ENCODE measurements at places on chromosomes 7 and 10.

GRCh38 chr7:155791214-155791737, 21.0 kb downstream of the SHH start:
- no peak for DNase-seq

DNA sequence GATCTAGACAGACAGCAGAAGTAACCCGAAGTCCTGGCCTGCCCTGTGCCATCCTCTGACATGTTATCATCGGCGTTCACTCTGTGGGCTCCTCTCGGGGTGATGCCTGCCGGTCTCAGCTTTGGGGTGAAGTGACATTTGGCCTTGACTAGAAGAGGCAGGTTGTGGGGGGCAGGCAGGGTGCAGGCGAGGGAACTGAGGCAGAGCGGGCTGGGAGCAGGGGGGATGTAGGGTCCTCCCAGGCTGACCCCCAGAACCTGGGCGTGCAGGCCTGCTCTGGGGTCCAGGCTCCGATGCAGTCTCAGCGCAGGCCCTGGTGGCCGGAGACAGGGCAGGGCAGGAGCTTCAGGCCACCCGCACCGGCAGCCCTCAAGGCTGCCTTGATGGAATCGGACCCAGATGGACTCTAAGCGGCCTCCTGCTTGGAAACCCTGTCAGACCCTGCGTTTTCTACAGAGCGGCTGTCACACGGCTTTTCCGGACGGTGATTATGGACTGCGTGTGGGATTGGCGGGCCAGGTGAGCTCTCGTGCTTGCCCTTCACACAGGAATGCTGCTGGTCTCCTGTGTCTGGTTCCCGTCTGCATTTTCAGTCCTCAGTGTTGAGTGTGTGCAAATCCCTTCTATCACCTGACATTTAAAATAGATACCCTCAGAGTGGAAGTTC, 842 bp upstream of the JAKMIP3 start:
- DNase-seq, result no peak

DNA sequence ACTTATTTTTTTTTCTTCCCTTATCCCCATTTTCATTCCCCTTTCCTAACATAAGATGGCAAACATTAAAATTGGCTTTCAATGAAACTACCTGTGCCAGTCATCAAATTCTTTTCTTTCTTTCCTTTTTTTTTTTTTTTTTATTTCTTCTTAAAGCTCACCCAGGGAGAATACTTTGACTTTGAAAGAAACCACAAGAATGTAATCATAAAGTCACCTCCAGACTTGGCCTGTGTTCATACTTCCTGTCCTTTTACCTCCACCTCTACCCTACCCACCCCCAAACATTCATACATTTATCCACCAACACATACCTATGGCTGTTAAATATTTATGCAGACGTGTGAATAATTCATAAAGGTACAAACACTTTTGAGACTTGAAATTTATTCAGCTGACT, 254.6 kb downstream of the SLC25A13 start:
- no peak for DNase-seq

- no peak for DNase-seq
These were observed 13.1 kb upstream of the SHH start for GRCh38 chr7:155825336-155825735.

GRCh38 chr7:88867158-88867557, 71.6 kb upstream of the TEX47 start:
- DNase-seq, result no peak

GRCh38 chr10:128922619-128923196, 544.3 kb upstream of the MGMT start:
- no peak for DNase-seq

GRCh38 chr7:101903515-101903868, 86.1 kb downstream of the CUX1 start:
- DNase-seq, result no peak

- no peak for DNase-seq
These were observed 19.6 kb downstream of the ASAH2 start for GRCh38 chr10:50231515-50232260.

DNA sequence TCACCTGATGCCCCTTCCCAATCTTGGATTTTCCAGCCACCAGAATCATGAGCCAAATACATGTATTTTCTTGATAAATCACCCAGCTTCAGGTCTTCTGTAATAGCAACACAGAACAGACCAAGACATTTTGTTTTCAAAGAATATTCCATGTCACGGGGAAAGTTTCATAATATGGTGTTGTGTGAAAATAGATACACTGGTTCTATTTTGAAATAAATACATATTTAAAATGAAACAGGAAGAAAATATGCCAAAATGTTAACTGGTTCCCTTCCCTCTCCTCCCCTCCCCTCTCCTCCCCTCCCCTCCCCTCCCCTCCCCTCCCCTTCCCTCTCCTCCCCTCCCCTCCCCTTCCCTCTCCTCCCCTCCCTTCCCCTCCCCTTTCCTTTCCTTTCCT, 30.3 kb upstream of the CAMK1D start:
- no peak for DNase-seq

DNA sequence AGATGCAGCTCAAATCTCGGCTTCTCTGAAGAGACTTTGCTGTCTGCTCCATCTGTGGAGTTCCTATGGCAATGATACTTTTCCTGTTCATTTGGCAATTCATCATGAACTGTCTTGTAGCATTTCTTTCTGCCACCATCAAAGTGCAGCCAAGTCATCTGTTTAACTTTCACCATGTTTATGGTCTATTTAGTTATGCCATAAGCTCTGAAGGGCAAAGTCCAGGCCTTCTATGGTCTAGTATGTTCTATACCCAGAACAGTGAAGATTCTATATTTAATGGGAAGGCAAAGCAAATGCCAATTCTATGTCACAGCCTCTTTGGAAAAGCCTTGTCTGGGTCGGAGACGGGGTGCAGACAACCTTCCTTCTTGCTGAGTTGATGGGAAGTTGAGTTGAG, 472.6 kb downstream of the PLXNA4 start:
- DNase-seq, result no peak

DNA sequence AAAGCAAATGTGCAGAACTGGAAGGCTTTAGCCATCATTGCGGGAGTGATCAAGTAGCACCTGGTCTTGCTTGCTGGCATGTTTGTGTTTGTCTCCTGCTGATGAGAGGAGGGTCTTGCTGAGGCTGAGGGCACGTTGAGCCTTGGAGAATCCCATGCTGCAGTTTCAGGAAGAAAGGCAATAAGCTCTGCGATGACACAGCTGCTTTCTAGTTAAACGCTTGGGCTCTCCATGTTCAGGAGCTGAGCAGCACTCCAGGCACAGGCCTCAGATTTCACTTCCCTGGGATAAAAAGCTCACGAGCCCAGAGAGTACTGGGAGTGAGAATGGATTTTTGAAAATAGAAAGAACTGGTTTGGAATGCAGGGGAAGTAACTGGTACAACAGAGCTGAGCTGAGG, 100.8 kb downstream of the LRRC18 start:
- no peak for DNase-seq

DNA sequence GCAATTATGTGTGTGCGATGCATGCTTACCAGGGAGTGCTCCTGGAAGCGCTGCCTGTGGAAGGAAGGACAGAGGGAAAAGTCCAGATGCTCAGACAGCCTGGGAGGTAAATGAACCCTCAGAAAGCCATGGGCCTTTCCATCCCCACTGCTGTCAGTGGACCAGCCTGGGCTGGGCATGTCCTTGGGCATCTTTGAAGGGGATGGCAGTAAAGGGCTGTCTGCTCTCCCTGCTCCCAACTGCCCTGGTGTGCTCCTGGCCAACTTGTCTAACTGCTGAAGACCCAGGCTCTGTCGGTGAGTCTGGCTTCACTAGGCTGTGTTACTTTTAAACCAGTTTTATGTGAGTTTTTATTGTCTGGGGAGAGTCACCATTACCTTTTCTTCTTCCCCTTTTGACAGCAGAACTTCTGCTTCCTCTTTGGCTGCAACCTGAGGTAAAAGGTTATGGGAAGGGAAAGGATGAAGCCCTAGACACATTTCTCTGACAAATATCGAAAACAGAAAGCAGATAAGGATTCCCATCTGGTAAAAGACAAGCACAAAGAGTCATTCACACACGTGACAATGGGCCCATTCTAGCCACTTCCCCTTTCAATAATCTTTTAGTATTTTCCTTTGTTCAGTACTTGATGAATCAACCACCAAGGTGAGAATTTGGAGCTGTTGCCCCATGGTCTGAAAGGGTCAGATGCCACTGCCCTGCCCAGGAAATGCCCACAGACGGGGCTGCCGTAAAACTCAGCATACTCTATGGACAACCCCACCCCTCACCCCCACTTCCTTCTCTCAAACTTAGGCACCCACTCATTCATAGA, 27.6 kb upstream of the PIK3AP1 start:
- DNase-seq, result no peak

- DNase-seq, result no peak
These were observed 25.2 kb downstream of the IQCE start for GRCh38 chr7:2583798-2584580.

DNA sequence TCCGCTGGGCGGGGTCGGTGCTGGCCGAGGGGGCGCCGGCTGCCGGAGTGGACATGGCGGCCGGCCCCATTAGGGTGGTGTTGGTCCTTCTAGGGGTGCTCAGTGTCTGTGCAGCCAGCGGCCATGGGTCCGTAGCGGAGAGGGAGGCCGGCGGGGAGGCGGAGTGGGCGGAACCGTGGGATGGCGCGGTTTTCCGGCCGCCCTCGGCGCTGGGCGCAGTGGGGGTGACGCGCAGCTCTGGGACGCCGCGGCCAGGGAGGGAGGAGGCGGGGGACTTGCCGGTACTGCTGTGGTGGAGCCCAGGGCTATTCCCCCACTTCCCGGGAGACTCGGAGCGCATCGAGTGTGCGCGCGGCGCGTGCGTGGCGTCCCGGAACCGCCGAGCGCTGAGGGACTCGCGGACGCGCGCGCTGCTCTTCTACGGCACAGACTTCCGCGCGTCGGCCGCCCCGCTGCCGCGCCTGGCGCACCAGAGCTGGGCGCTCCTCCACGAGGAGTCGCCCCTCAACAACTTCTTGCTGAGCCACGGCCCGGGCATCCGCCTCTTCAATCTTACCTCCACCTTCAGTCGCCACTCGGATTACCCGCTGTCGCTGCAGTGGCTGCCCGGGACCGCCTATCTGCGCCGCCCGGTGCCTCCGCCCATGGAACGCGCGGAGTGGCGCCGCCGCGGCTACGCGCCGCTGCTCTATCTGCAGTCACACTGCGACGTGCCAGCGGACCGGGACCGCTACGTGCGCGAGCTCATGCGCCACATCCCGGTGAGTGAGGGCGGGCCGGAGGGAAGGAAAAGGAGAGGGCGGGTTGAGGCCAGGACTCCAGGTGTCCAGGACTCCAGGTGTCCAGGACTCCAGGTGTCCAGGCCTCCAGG, 9.3 kb upstream of the CHCHD1 start:
- DNase-seq, result peak; percentile 74

- no peak for DNase-seq
These were observed 49.8 kb downstream of the LHPP start for GRCh38 chr10:124511205-124512039.

DNA sequence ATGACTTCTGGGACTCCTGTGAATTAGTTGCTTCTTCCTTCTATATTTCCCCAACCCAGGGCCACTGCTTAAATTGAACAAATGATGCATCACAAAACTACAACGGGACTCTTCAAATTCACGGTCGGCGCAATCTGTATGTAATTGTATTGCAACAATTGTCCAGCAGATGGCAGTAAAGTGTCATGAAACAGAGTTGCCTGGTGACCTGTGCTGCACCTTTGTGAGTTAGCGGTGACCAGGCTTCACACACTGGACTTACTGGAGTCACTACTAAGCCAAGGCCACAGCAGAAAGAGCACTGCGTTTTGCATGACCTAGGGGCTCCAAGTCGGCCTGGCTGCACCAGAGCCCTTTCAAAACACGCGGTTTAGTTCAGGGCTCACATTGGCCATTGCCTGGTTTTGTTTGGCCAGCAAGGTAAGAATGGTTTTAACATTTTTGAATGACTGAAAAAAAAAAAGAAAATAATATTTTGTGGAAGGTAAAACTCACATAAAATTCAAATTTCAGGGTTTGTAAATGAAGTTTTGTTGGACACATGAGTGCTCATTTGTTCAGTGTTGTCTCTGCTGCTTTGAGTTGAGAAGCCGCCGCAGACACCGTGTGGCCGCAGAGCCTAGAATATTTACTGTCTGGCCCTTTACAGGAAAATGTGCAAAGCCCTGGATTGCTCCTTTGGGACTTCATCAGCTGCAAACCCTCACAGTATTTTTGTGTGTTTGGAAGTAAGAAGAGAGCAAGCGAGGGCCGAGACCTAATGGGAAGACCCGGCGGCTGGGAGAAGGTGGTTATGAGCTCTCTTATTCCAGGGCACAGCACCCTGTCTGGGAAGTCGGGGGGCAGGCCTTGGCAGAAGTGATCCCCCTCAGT, 23.2 kb upstream of the ZNF32 start:
- DNase-seq, result peak; percentile 16

- no peak for DNase-seq
These were observed 719 bp downstream of the ZNF33B start for GRCh38 chr10:42637648-42638054.

DNA sequence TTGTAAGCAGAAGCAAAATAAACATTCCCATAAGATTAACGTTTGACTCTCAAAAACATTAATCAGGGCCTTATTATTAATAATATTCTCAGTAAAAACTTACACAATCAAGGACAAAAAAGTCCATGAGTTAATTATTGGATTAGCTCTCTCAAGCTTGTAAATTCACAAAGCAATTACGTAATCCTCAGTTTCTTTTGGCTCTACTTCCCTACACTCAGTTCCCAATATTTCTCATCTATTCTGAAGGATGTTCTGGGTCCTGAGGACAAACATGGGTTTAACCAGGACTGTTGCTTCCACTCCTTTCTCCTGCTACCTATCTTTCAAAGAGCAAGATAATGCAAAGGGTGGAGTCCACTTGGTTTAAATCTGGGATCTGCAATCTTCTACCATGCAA, 15.1 kb downstream of the FBXL13 start:
- DNase-seq, result no peak

DNA sequence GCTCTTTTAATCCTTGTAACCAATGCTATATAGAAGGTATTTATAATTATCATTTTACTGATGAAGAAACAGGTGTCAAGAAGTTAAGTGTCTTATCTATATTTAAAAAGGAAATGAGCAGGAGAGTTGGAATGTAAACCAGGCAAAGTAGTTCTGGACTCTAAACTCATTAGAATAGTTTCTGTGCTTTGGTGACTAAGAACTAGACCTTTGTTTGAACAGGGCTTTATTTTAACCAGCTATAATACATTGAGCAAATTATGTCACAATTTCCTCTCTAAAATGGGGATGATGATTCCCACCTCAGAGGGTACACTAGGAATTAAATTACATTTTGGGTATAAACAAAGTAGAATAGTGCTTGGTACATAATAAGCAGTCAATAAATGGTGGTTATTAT, 236.0 kb downstream of the MAGI2 start:
- no peak for DNase-seq

- DNase-seq, result no peak
These were observed 40.7 kb upstream of the KMT2C start for GRCh38 chr7:152476551-152476950.

GRCh38 chr10:18469125-18469524, 182.3 kb downstream of the NSUN6 start:
- no peak for DNase-seq

DNA sequence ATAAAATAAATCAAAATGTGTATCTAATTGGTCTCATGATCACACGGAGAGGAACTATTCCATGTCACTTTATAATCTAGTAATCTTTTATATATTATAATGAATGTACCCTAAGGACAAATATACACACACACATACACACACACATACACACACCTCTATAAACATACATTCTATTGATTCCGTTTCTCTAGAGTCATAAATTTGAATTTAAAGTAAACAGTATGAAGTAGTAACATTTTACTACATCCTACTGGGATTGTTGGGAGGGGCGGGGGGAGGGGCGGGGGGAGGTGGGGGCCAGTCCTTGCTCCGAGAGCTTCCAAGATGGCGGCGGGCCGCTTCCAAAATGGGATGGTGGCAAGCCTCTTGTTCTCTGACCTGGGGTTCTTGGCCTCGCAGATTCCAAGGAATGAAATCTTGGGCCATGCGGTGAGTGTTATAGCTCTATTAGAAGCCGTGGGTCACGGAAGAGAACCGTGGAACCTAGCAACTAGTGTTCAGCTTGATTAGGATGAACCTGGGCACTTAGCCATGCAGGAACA, 143.2 kb downstream of the REEP3 start:
- no peak for DNase-seq

All from activated effector memory CD4-positive, alpha-beta T cell treated with Interleukin-2 at 50 U/mL for 16 hours (primary cell).